ENCODE measurements at places on chromosomes 12 and 14.

DNA sequence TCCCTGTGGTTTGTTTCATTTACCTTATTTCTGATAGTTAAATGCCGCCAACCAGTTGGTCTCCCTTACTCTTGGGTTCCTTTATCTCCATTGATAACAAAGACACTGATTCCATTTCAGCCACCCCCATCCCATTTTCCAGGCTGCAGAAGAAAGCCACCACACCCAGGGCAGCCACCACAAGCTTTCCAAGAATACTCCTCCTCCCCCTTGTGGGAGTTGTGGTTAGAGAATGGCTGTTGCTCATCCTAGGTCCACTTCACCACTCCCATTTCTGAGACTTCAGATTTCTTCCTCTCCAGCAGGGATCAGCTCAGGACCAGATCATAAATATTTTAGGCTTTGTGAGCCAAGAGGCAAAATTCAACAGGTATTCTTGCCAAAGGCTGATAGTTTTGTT is 73.9 kb downstream of the ANO4 start:
- DNase-seq: peak; percentile 22

DNA sequence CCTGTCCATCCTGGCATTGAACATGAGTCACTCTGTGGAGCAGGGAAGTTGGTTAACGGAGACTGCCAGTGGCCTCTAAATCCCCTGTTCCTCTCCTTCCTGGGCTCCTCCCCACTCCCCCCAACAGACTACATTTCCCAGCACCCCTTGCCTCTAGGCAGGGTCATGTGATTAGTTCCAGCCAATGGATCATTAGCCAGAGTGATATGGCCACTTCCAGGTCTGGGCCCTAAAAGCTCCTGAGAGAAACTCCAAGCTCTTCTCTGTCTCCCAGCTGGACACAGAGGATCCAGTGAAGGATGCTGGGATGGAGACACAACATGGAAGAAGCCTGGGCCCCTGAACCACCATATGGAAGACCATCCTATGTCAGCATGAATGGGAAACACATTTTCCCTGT is 54.4 kb upstream of the RFLNA start:
- peak; percentile 64 for DNase-seq

DNA sequence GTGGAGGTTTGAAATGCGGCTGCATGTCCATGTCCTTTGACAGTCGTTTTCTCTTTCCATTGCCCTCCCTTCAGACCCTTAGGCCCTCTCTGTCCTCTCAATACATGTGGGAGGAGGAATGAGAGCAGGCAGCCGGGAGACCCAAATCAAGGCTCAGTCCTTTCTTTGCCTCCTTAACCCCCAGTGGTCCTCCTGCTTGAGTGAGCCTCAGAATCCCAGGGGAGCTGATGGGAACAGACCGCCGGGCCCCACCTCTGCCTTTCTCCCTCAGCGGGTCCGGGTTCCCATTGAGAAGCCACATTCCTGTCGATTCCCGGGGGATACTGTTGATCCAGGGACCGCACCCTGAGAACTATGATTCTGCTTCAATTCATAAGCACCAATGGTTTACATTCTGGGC is 77.9 kb upstream of the RFLNA start:
- no peak for DNase-seq

GRCh38 chr12:45622210-45622937 is 107.1 kb upstream of the ARID2 start:
- no peak for DNase-seq

- DNase-seq: no peak
These were observed 36.7 kb upstream of the LGALS3 start for GRCh38 chr14:55092341-55092740.

GRCh38 chr12:68403296-68403695 is 71.1 kb upstream of the MDM1 start:
- DNase-seq: no peak
